ENCODE measurements at places on chromosomes 1 and 21.

GRCh38 chr1:8070381-8070811 is 44.3 kb upstream of the ERRFI1 start:
- DNase-seq, result no peak

- no peak for DNase-seq
These were observed 30.5 kb upstream of the LRIG2 start for GRCh38 chr1:113042285-113043143.

GRCh38 chr1:208211921-208212843 is 32.0 kb downstream of the PLXNA2 start:
- DNase-seq, result no peak

GRCh38 chr1:54374766-54375165 is 31.4 kb downstream of the SSBP3 start:
- no peak for DNase-seq

- DNase-seq, result no peak
These were observed 1.9 kb upstream of the HIVEP3 start for GRCh38 chr1:41920658-41921057.

DNA sequence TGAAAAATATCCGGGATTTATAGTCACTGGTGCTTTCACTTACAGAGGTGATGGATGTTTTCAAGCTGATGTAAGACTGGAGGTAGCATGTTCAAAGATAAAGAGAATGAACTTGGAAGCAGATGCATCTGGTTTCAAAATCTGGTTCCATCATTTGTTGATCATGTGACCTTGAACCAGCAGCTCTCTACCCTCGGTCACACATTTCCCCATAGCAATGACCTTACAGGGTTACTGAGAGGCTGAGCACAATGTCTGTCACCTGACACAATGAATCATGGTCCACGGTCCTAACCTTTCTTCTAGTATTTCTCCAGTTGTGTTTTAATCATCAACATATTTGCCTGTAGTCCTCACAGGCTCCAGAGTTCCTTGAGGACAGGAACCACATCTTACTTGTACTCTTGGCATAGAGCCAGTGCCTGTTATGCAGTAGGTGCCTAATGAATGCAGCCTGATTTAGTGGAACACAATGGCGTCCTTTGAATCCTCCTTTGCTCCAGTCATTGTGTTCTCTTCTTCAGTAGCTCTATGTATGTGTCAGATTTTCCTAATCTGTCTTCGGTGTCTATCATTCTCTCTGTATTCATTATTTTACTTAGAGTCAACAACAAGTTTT is 667.3 kb downstream of the PTPRU start:
- no peak for DNase-seq

DNA sequence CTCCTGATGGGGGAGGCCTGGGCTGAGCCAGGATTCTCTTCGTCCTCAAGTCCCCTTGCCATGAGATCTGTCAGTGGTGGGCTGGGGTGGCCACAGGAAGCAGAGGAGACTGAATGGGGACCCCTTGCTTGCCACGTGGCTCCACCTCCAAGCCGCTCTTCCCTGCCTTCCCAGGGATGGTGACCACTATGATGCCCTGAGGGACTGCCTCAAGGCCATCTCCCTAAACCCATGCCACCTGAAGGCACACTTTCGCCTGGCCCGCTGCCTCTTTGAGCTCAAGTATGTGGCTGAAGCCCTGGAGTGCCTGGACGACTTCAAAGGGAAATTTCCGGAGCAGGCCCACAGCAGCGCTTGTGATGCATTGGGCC is 20.9 kb upstream of the TMEM222 start:
- no peak for DNase-seq

DNA sequence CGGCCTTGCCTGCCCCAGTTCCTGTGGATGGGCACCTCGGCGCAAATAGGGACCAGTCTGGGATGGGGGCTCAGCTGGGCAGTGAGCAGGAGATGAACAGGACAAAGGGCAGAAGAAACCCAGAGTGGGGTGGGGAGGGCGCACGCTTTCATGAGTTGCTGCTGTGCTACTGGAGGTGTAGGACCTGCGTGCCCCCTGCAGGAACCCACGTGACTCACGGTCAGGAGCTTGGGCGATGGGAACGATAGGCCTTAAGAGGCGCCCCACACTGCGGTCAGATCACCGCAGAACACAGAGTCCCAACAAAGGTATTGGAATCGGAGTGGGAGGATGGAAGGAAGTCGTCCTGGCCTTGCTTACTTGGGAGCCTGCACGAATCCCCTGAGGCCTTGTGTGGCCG is 17.2 kb downstream of the PRDM15 start:
- no peak for DNase-seq

DNA sequence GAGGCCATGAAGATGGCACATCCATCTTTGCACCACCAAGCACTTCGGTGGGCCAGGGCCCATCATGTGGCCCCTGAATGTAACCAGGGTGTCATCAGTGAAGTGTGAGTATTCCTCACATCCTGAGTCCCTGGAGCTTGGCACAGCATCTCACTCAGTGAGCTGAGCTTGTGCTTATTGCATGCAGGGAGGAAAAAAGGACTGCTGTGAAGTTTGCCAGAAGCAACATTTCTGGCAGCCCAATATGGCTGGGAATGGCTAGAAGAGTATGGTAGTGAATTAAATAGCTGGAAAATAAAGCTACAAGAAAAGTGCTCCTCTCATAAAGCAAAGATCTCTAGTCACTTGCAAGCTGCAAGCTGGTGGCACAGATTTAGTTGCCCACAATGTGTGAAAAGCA is 109.3 kb downstream of the TNFSF18 start:
- no peak for DNase-seq

GRCh38 chr1:145922266-145922665 is 3.7 kb upstream of the PEX11B start:
- DNase-seq, result no peak

DNA sequence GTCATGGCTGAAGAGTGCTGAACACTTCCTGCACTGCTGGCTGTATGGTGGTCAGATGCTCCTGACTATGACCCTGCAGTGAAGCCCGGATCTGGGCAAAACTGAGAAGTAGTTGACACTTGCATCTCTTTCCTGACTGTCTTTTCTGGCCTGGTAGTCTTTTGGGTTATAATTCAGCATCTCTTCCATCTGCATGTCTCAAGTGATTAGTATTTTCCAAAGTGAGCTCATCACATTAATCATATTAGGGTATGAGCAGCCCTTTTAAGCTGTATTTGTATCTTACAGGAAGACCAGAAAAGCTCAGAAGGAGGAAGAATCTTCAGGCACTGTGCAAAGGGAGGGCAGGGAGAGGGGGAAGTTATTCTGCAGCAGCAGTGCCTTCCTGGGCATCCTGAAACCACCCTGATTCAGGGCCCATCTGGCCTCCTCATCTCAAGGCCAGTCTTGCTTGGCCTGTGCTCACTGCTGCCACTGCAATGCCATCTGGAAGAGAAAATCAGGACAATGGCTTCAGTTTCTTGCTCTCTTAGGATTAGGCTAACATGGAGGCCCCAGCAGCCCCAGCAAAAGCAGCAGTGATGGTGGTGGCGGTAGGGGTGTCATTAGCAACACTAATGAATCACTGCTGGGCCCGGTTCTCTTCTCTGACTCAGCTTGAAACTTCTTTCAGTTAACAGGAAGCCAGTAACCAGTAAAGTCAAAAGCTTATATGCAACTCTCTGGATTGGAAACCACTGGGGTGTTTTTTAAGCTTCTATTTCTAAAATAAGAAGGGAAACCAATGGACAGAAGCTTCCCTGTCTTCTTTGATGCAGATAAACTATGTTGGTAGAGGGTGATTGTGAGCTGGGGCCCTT is 63.3 kb upstream of the WDR26 start:
- DNase-seq, result peak; percentile 33

- no peak for DNase-seq
These were observed 105.4 kb upstream of the KCNK2 start for GRCh38 chr1:214977110-214977509.

DNA sequence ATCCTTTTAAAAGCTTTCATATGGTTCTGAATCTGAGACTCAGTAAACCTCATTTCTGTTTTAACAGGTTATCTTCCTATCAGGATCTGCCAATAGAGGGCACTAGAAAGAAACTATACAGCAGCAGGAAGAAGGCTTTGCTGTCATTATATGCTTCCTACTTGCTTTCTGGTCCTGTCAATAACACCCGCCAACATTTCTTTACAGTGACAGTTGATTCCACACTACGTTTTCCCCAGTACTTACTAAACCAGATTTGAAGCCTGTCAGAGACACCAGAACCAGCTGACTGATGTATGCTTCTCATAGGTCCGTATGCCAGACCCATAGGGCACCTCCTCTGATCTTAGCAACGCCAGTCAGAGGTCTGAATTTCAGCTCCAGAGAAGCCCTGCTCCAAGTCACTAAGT is 341.0 kb upstream of the NEGR1 start:
- no peak for DNase-seq
